ENCODE measurements at places on chromosomes 7 and 10.

- no peak for DNase-seq
Observed at GRCh38 chr7:140990193-140990962, 24.4 kb downstream of the MRPS33 start.

- no peak for DNase-seq
Observed at GRCh38 chr7:137454246-137454724, 110.8 kb upstream of the PTN start.

DNA sequence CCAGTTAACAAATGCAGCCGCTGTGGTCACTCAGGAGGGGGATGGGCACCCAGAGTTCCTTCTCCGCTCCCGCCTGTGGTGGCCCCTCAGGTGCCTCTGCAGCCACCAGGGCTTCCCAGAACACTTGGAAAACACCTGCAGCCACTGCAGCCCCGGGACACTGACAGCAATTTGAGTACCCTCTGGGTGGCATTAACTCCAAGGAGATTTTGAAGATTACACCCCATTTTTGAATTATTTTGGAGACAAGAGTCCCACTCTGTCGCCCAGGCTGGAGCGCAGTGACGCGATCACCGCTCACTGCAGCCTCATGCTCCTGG lies 32.2 kb downstream of the IL15RA start:
- no peak for DNase-seq

DNA sequence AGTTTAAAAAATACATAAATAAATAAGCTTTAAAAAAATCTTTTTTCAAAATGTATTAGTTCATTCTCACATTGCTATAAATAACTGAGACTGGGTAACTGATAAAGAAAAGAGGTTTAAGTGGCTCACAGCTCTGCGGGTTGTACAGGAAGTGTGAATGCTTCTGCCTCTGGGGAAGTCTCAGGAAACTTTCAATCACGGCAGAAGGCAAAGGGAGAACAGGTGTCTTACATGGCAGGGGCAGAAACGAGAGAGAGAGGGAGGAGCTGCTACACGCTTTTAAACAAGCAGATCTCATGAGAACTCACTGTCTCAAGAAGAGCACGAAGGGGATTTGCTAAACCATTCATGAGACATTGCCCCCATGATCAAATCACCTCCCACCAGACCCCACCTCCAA lies 114.6 kb downstream of the DNAJC1 start:
- DNase-seq = no peak

- DNase-seq = no peak
Observed at GRCh38 chr7:106563466-106564150, 97.3 kb downstream of the CCDC71L start.

- DNase-seq = no peak
Observed at GRCh38 chr10:114715171-114715670, 57.1 kb upstream of the ABLIM1 start.

DNA sequence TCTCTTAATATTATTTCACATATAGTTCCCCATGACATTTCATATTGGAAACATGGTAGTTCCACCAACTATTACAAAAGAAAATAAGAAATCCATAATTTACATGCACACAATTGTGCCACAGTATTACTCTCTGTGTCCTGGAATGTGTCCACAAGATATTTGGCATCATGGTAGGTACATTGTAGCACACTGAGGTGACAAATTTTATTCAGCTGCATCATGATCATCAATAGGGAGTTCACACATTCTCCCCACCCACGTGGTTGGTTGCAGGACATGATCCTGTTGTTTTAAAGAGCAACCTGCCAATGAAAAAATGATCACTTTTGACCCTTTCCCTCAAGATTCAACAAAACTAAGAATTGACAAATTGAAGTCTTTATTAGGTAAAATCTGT lies 67.1 kb upstream of the HECTD2 start:
- DNase-seq = no peak

DNA sequence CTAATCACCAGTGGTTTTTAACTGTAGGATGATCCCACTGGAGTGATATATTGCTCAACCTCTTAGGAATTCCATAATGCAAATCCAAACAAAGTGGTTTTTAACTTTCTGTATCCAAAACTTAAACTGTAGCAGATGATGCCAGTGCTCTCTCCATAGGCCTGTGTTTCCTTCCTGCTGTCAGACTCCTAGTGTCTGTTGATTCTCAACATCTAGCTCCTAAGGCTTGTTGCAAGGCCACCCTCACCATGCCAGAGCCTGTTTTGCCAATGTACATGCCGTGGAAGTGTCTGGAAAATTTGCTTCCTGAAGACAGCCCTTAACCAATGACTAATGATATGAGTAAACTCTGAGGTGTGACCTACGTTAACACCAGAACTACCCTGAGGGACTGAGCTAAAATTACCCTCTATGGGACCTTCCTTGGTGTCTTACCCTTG lies 39.3 kb downstream of the C1GALT1 start:
- DNase-seq = no peak

DNA sequence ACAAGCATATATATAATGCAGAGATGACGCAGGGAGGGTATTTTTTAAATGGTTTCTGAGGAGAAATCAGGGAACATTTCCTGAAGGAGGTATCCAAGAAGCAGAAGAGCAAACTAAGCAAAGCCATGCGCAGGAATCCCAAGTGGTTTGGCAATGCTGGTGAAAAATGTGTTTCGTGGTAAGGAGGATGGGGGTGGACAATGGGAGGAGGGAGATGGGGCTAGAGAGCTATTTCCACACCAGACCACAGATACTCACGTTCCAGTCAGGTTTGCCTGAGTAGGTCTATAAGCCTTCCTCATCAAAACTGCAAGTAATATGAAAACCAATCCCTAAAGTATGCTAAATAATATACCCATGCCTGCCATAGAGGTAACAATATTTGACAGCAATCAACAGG lies 223.7 kb upstream of the MKLN1 start:
- no peak for DNase-seq

DNA sequence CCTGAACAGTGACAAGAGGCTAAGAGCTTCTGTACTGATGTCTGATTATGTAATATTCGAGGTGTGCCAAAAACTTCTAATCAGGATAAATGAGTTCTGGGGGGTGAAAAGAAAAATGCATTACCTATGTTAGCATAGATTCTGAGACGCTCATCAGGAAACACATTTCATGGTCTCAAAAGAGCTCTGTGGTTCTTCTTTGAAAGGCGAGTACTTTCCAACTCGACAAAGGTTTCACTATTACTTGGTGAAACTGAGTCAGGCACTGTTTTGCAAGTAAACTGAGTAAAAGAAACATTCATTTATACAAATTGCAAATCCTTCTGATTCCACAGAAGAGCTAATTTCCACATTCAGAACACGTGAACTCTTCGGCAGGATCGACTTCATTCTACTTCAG lies 523.2 kb downstream of the GATA3 start:
- DNase-seq = no peak

DNA sequence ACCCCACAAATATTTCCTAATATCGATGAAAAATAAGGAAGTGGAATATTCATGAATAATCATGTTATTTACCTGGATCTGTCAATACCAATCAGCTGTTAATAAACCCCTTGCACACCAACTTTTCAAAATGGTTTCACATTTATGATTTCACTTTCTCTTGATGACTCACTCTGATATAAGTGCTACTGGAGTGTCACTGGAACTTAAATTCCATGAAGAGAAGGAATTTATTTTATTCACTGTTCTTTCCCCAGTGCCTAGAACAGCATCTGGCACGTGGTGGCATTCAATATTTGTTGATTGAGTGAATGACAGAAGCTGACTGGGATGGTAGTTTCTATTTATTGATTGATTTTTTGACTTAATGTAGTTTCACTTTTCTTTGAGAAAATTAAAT lies 3.5 kb upstream of the ENO4 start:
- no peak for DNase-seq

Measured in stimulated activated CD8-positive, alpha-beta memory T cell treated with anti-CD3 and anti-CD28 coated beads, Interleukin-15, amount 100 ng/mL, for 48 hours (primary cell).